AG10803 (cell line): ENCODE measurements at places on chromosomes 4 and X.

- peak; percentile 47 for DNase-seq
Measured at GRCh38 chr4:175308236-175308635, 390.1 kb downstream of the ADAM29 start.

- DNase-seq = no peak
Measured at GRCh38 chrX:148501386-148502066, 1.1 kb downstream of the AFF2 start.

DNA sequence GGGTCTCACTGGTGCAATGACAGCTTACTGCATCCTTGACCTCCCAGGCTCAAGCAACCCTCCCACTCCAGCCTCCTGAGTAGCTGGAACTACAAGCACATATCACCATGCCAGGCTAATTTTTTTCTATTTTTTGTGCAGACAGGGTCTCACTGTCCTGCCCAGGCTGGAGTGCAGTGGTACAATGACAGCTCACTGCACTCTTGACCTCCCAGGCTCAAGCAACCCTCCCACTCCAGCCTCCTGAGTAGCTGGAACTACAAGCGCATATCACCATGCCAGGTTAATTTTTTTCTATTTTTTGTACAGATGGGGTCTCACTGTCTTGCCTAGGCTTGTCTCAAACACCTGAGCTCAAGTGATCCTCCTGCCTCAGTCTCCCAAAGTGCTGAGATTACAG lies 74.0 kb downstream of the GASK1B start:
- no peak for DNase-seq

GRCh38 chrX:47358387-47359065 lies 11.9 kb upstream of the ZNF157 start:
- DNase-seq = no peak

DNA sequence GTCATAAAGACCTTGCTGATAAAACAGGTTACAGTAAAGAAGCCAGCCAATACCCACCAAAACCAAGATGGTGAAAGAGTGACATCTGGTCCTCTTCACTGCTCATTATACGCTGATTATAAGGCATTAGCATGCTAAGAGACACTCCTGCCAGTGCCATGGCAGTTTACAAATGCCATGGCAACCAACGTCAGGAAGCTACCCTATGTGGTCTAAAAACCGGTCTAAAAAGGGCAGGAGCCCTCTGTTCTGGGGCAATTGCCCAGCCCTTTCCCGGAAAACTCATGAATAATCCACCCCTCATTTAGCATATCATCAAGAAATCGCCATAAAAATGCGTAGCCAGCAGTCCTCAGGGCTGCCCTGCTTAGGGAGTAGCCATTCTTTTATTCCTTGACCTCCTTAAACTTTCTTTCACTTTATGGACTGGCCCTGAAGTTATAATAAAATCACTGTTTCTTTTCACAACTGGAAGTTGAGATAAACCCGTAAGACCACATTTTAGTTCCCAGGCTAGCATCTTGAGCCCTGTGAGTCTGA lies 260.5 kb upstream of the FAT1 start:
- no peak for DNase-seq

- no peak for DNase-seq
Measured at GRCh38 chr4:101556842-101557241, 209.5 kb upstream of the PPP3CA start.

DNA sequence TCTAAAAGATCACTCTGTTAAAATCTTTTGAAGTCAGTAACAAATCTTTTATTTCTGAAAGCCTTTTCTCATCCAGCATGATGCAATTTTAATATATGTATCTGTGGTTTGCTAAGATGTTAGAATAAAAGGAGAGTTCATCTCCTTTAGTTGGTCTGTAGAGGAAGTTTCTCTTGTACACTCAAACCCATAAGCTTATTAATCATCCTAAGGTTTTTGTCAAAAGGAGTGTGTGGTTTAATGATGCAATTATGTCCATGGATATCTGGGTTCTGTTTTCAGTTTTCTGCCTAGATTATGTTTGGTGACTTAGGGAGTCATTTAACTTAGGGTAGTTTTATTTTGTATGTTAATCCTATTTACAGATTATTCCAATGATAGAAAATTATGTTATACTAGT lies 52.1 kb upstream of the NDST4 start:
- peak; percentile 8 for DNase-seq

- DNase-seq = no peak
Measured at GRCh38 chr4:72243641-72244040, 211.8 kb downstream of the NPFFR2 start.

GRCh38 chr4:6740347-6740746 lies 24.4 kb downstream of the BLOC1S4 start:
- no peak for DNase-seq

- DNase-seq = no peak
Measured at GRCh38 chrX:56600141-56600540, 36.7 kb downstream of the UBQLN2 start.

DNA sequence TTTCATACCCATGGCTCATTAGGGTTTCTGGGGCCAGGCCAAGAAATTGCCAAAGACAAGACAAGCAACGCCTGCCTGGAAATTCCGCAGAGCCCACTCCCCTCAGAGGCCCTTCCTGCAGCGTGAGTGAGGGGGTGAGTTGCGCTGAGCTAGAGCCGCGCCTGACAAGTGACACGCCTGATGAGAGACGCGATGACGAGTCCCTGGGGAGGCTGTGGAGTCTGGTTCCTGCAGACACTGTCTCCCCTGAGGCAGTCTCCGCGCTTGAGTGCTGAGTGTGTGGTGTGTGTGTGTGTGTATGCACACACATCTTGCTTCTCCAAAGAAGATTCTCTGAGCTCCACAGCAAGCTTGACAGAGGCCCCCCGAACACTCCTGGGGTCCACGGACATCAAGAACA lies 269.8 kb downstream of the BCOR start:
- no peak for DNase-seq

GRCh38 chr4:1683261-1683735 lies 815 bp downstream of the FAM53A start:
- peak; percentile 89 for DNase-seq

DNA sequence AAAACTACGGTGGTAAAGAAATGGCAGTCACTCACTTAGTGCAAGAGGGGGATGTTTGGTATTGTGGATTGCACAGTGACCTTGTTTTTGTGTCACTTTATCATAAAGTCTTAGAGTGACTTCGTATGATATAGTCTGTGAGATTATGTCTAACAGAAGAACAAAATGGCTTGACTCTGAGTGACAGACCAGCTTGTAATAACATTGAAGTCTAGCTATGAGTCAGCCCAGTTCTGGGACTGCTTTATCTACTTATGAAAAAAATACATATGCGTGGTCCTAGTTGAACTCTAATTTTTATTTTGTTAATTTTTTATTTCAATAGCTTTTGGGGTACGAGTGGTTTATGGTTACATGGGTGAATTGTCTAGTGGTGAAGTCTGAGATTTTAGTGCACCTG lies 20.0 kb downstream of the DCLK2 start:
- no peak for DNase-seq

DNA sequence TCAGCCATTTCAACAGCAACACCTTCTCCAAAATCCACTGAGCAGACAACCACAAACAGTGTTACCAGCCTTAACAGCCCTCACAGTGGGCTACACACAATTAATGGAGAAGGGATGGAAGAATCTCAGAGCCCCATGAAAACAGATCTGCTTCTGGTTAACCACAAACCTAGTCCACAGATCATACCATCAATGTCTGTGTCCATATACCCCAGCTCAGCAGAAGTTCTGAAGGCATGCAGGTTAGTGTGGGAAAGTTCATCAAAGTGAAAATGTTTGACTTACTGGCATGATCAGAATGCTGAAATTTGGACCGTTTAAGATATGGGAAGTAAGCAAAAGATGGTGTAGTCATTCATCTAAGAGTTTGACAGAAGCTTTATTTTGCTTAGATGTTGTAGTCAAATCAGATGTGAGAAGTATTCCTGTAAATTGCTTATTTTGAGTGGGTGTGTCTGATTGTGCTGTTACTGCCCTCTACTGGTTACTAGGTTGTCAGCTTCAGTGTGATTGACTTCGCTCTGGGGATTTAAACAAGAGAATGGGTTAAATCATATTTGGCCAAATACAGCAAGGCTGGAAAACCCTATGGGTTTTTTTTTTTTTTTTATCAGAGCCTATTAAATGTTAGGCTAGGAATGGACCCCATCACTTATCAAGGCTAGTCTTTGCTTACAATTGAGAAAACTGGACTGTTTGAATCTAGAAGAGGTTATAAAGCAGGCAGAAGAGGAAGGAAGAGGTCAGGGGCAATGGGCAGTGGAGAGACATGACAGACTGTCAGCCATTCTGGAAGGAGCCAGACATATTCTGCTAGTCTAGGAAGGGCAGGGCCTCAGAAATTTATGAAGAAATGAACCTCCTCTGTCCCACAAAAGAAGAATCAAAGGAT lies 130.3 kb downstream of the DIPK2B start:
- DNase-seq = peak; percentile 56

- DNase-seq = no peak
Measured at GRCh38 chrX:43880425-43880824, 1.8 kb downstream of the MAOB start.

GRCh38 chrX:16712548-16713155 lies at the start of gene CTPS2:
Gene CTPS2 (minus strand): TSS chrX:16712669. CDS start chrX:16702902, 9,767 bp downstream.
- peak; percentile 46 for DNase-seq

DNA sequence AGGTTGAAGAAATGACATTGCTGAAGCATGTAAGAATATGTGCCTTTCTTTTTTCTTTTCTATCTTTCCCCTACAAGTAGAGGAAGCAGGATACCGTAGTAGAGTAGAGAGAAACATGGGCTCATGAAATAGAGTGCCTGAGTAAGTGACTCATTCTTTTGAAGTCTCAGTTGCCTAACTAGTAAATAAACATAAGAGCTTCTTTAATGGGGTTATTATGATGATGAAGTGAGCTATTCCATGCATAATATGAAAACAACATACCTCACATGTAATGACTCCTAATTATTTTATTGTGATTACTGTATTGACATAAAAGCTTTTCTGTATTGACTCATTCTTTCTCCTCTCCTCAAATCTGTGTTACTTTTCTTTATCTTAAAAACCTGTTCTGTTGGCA lies 1538.2 kb downstream of the TECRL start:
- DNase-seq = no peak

DNA sequence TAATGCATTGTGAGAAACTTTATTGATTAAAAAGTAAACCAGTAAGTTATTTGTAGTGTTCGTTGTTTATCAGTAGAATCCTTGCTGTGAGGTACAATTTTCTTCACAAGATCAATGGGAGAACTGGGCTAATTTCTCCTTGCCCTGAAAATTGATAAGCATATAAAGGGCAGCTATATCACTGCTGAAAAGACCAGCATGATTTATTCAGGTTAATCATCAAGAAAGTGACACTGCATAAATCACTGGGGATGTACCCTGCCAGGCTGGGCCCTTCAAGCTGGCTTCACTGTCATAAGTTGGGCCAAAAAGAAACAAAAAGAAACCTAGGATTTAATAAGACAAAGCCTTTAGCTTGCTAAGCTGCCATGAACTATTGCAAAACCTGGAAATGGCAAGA lies 746.7 kb downstream of the STPG2 start:
- no peak for DNase-seq

GRCh38 chr4:113976741-113977525 lies 2.5 kb downstream of the ARSJ start:
- no peak for DNase-seq

DNA sequence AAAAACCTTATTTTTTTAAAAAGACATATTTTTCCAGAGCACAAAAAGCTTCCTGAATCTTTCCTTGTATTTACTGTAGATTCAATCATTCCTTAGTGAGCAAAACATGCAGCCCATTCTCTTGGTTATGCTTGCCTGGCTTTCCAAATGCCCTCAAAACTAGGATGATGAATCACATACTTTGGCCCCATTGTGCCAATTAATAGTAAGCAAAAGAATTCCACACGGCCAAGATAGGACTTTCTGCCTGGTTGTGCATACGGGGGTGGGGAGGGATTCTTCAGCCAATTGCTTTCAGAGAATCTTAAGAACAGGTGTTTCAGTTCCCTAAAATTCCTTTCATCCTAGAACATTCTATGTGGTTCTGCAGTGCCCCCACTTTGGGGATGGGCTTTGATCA lies 7.0 kb downstream of the RAI2 start:
- no peak for DNase-seq

GRCh38 chrX:130264573-130264972 lies 4.1 kb downstream of the ZNF280C start:
- DNase-seq = no peak

GRCh38 chrX:149718757-149719156 lies 6.9 kb downstream of the MAGEA11 start:
- no peak for DNase-seq

DNA sequence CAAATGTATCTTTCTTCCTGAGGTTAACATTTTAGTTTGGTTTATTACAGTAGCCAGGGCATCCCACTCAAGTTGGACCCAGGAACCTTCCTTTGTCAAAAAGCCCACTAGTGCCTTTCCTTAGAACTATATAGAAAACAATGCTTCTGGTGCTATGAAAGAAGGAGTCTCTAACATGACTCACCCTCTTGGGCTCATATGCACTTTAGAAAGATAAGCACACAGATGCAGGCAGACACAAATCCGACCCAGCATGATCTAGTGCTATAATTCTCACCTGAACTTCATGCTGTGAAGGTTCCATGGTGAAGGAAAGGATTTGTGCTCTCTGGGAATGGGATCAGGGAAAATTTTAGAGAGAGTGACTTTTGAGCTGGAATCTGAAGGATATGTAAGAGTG lies 289.4 kb downstream of the ANKRD50 start:
- DNase-seq = no peak

- no peak for DNase-seq
Measured at GRCh38 chrX:120090208-120090607, 12.7 kb upstream of the RHOXF2B start.

- DNase-seq = no peak
Measured at GRCh38 chr4:105558277-105558676, 5.9 kb downstream of the ARHGEF38 start.

DNA sequence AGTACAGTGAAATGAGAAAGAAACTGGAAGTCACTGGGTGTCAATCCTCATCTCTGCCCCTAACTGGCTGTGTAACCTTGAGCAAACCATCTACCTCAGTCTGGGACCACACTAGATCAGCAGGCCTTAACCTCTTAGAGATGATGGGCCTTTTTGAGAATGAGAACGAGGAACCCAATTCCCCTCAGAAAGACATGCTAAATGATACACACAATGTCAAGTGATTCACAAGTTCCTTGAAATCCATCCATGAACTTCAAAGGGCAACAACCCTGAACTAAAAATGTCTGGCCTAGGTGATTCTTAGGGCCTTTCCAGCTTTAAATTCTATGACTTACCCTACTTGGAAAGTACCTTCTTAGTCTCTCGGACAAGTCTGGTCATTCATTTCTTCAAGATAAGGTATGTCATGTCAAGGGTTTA lies 47.4 kb downstream of the ACSL4 start:
- DNase-seq = no peak

DNA sequence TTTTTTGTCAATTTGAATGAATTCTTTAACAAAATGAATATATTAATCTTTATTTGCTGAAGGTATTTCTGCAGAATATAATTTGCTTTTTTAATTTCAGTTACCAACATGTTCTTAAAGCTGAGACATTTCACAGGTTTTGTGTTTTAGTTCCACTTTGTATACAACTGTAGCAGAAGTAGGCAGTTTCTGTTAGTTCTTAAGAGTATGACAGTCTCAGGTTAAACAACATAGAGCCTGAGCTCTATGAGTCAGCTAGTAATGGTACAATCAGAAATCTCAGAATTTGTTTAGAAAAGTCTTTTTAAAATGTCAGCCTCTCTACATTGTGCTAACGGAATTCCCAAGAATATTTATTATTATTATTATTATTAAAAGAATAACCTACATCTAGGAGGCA lies 50.4 kb downstream of the GSTCD start:
- no peak for DNase-seq
